ENCODE measurements at places on chromosomes 5 and 9.

DNA sequence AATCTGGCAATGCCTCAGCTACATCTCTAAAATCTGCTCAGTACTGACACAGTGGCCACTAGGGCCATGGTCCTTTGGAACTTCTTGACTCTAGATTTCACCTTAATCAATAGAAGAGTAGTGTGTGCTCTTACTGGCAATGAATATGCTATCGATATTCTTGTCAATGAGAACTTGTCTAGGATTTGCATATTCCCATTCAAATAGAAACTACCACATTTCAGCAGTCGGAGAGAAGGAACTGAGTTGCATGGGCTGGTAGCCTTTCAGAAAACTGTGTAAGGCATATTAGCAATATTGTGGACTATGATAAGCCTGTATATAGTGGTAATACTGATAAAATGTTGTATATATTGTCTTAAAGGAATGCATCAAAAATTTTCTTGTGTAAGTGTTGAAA, 45.3 kb upstream of the NAA35 start:
- DNase-seq, result no peak

DNA sequence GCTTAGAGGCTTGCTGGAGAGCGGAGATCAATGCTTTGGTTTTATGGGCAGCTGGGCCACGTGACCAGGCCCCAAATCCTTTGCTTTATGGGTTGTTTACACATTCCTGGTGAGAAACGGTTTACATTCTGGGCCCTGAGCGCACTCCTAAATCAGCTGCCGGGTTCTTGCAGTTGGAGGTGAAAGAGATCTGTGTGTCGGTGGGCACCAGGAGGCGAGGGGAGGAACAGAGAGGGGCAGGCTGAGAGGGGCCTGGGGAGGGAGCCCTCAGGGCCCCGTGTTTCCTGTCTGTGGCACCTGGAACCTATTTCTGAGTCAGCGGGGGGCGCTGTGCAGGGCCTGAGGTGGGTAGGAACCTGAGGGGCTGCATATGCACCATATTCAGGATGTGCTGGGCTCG, 63.5 kb upstream of the HAND1 start:
- DNase-seq, result no peak

GRCh38 chr5:142716963-142717362, 31.1 kb upstream of the FGF1 start:
- peak; percentile 49 for DNase-seq

GRCh38 chr5:157351802-157352092, 85.8 kb downstream of the CYFIP2 start:
- no peak for DNase-seq

- peak; percentile 69 for DNase-seq
Measured at GRCh38 chr5:152987131-152987530, 503.3 kb upstream of the GRIA1 start.

- no peak for DNase-seq
Measured at GRCh38 chr5:159005062-159005461, 94.7 kb downstream of the EBF1 start.

- peak; percentile 73 for DNase-seq
Measured at GRCh38 chr9:14693251-14693861, at the start of gene ZDHHC21. TSS of gene ZDHHC21 (minus strand) at chr9:14693432. CDS start at chr9:14674340, 19,092 bp downstream.

DNA sequence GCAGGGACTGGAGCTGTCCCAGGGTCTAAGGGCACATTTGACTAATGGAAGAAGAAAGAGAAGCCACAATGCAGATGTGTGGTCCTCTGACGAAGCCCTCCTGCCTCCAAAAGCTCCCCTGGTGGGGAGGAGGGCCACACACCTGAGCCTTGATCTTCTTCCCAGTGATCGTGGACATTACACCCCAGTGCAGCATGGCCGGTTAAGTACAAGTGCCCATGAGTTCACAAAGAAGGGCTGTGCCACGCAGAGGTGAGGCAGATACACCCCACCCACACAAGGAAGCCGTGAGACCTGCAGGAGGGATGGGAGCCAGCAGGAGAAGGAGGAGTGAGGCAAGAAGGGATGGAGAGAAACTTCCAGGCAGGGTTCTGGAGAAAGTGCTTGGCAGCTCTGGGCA, 199.0 kb upstream of the MVB12B start:
- DNase-seq, result no peak

DNA sequence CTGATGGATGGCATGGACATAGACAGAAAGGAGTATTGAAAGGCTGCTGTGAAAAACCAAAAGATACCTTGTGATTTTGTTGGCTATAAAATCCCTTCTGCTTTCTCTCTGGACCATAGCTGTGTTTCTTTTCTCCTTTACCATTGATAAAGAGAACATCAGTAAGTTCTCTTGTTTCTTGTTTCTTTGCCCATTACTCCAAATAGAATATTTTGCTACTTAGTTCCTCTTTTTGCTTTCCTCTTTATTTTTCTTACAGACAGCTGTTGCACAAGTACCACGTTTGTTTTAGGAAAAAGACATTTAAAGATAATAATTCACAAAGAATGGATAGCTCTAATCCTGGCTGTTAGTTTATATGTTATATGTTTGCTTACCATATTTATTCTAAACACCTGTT, 1129.2 kb downstream of the DTWD2 start:
- DNase-seq, result no peak

GRCh38 chr5:126220725-126221124, 202.5 kb upstream of the GRAMD2B start:
- no peak for DNase-seq

GRCh38 chr9:125889476-125890419, 142.6 kb downstream of the PBX3 start:
- DNase-seq, result peak; percentile 41

DNA sequence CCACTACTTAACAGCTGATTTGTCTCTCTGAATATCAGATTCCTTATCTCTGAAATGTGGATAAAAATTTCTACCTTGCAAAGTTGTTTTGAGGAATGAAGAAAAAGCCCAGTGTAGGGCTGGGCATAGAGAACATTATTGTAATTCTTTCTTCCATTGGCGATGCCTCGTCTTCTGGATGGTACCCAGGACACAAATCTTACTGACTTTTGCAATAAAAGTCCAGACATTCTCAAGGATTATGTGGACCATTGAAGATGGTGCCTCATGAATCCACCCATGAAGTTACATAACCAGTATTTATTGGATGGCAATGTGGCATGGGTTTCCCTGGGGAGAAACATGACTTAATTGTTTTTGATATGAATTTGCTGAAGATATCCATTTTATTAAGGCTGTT, 33.1 kb downstream of the NNT start:
- DNase-seq, result peak; percentile 82

DNA sequence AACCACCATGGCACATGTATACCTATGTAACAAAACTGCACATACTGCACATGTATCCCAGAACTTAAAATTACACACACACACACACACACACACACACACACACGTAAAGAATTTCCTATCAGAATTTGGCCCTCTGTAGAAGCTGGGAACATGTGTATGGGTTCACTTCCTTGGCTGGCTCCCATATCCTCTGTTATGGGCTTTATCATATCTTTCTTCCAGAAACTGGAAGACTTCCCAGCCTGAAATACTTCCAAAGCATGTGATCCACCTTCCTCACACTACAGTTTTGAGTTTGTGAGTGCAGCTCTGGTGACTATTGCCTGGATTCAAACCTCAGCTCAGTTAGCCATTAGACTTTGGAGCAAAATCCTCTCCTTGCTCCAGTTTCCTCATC, 78.6 kb upstream of the GDNF start:
- DNase-seq, result peak; percentile 93

GRCh38 chr9:34675048-34675714, 12.7 kb upstream of the CCL27 start:
- peak; percentile 35 for DNase-seq

GRCh38 chr9:114291886-114292590, 30.9 kb upstream of the ORM1 start:
- no peak for DNase-seq

DNA sequence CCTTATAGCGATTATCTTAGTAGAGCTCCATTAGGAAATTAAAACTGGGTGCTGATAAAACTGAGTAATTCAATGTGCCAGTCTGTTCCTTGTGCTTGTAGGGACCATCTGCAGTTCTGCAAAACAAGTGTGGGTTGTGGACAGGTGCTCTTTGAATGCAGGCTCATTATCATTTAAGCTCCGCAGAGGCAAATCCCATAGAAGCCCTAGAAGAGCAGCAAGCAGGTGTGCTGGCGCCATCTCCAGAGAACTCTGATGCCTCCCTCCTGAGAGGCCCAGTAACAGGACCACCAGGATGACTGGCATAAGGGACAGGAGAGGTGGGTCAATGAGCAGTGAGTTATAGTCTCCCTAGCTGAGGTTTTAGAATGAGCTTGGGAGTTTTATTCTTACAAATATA, 1342.4 kb upstream of the DMAC1 start:
- DNase-seq, result no peak

DNA sequence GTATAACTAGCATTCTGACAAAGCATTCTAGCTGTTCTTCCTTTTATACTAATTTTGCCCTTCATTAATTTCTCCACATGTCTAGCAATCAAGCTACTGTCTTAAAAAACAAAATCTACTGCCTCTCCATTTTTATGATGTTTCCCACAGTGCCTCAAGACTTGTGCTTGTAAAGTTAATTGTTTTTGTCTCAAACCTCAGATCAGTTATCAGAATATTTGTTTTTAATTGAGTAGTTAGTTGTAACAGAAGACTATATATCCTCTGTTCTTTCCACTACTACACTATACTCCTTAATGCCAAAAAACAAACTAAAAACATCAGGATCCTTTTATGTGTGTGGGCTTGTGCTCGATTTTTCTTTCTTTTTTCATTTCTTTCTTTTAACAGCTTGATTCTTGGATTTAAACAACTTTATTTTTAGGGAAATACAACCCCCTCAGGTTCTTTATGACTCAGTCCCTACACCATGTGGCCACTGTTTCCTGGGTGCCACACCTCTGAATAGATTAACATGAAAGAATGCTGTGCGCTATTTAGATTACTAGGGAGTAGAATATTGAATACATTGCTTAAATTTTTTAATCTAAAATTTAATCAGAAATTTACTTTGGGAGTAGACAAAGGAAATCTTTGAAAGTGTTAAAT, 1.2 kb downstream of the ASPN start:
- DNase-seq, result no peak

DNA sequence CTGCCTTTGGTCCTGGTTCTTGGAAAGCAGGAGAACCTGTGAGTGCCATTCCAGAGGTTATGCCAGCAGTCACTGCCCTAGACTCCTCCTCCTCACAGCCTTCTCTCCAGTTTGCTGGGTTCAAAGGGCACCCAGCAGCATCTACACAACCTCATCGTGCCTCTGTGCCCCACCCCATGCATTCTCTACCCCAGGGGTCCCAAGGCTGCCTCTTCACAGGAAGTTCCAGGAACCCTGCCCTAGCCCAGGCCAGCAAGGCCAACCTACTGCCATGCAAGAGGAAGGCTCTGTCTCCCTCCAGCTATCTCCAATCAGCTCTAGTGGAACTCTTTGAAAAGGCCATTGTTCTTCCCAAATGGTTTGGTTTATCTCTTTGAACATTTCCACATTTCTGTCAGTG, 21.2 kb downstream of the ENC1 start:
- DNase-seq, result no peak

GRCh38 chr5:14569948-14570691, 11.5 kb upstream of the OTULINL start:
- DNase-seq, result no peak

DNA sequence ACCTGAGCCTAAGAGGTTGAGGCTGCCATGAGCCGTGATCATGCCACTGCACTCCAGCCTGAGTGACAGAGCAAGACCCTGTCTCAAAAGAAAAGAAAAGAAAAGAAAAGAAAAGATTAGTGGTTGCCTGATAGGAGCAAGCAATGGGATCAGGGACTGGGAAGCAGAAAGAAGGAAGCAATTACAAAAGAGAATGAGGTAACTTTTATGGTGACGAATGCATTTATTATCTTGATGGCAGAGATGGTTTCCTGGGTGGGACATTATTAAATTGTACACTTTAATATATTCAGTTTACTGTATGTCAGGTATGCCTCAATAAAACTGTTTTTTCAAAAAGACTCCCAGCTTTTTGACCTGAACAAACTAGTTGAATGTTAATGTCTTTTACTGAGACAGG, 7.5 kb upstream of the PFDN1 start:
- no peak for DNase-seq

DNA sequence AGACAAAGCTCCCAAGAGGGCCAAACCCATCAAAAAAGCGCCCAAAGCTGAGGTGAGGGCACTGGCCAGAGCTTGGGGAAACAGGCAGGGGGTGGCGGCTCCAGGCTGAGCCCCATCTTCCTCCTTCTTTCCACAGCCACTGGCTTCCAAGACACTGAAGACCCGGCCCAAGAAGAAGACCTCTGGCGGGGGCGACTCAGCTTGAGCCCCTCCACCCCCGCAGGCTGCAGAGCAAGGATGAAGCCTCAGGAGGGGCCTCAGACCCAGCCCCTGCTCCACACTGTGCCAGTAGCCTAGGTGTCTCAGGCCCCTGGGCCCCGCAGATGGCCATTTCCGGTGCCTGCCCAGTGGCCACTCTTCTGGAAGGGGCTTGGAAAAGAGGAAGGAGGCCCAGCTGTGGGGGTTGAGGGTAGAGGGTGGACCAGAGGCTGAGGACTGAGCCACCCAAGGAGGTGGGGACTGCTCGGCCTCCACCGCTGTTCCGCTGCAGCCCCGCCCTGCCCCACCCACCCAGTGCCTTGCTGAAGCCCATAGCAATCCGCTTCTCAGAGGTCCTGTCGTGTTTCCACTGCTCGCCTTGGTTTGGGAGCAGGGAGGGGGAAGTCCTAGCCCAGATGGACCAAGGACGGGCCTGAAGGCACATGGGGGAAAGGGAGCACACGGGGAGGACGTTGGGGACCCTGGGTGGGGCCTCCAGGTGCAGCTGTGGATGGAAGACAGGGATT, 6.9 kb downstream of the REEP2 start:
- DNase-seq, result no peak

DNA sequence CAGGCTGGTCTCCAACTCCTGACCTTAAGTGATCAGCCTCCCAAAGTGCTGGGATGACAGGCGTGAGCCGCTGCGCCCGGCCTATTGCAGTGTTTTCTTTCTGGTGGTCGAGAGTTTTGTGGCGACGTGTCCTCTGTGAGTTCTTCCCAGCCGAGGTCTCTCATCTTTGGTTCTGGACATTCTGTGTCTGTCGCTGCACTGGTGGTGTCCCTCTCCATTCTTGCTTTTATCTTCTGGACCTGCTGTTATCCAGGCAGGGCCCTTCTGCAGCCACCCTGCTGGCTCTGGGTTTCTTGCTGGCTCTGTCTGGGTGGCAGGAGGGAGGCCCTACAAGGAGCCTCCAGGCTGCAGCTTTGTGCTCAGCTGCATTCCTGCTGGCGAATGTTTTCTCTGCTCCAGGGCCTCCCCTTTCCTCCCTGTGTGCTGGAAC, 49.1 kb upstream of the EXOC3 start:
- peak; percentile 68 for DNase-seq

GRCh38 chr5:78178356-78178755, 116.1 kb downstream of the AP3B1 start:
- no peak for DNase-seq

DNA sequence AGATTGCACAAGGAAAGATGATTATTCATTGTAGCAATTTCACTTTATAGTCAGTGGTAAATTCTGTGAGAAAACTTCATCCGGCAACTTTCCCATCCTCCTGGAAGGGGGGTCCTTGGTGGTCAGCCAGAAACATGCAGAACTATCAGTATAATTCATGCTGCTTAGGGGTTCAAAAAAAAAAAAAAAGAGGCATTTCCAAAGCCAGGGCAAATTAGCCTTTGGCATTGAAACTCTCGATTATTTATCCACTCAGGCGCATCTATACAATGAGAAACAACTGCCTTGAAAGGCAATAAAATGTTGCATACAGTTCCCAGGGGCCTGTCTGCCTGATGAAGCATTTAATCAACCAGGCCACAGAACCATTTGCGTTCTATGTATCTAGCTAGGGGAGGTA, 263.3 kb downstream of the TMEM167A start:
- no peak for DNase-seq

GRCh38 chr9:3824581-3824980, 298.8 kb upstream of the RFX3 start:
- peak; percentile 55 for DNase-seq
